ENCODE measurements at places on chromosomes 3 and 15.

DNA sequence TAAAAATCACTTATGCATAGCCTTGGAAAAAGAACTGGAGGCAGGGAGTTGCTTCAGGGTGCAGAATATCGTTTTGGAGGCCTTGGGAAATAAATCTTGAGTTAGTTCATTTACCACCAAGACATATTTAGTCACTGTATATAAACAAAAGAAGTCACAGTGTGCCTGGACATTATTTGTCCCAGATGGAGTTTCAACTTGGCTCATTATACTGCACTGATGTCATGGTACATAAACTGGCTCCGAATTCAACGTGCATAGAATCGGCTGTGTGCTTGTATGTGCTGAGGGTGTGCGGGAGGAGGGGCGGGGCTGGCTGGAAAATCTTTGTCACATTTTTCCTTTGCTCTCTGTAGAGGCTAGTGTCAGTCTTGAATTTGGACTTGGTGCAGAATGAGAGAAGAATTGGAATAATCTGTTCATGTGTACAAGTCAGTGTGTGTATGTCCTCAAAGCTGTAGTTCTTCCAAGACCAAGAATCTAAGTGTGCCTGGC, 86.6 kb downstream of the FNDC3B start:
- no peak for DNase-seq

DNA sequence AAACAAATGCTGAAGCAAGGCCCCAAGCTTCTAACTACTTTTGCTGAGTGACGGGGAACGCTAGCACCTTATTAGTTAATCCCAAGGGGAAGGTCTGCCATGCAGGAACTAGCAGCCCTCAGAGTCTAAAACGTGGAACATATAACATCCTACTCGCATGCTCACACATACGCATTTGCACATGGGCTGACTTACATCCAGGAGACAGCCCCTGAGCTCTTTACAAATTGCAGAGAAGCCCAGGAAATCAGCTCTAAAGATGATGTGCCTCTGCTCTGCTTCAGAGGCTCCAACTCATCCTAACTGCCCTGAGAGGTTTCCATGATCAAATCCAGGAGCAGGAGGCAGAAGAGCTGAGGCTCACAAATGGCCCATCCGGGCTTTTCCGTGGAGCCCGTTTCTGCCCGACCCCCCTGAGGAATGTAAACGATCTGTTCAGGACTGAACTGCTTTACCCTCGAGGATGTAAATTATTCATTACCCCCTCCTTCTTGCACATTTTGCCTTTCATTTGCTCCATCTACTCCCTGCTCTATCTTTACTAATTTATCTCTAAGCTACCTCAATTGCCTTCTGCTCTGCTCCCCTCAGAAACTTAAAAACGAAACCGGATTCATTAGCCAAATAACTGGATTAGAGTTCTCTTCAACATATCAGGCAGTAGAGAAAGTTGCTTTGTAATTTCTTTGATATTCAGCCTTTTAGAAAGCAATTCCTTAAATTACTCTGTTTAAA, 141.9 kb upstream of the CCDC54 start:
- no peak for DNase-seq

- DNase-seq, result no peak
Measured at GRCh38 chr3:127986803-127987202, 65.4 kb upstream of the SEC61A1 start.

DNA sequence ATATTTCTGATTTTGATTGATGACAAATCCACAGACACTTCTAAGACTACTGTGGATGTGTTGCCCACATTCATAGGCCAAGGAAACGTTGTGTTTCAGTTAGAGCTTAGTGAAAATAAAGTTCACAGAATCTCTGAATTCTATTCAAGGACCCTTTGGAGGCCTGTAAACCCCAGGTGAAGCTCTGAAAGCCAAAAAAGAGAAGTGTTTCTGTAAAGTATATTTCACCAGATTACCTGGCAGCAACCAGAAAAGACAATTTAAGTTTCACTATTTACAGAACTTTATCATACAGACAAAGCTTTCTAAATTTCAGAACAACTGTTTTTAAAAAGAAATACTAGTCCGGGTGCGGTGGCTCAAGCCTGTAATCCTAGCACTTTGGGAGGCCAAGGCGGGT, 2.6 kb downstream of the CLPX start:
- no peak for DNase-seq

DNA sequence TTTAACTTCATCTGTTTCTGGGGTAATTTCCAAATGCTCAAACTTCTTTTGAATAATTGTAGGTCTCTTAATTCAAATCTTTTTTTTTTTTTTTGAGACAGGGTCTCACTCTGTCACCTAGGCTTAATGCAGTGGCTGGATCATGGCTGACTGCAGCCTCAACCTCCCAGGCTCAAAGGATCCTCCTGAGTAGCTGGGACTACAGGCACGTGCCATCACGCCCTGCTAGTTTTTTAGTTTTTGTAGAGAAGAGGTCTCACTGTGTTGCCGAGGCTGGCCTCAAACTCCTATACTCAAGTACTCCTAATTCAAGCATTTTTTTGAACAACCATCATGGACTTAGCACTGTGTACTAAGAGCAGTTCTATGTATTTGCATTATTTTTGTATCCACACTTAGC, 3.8 kb upstream of the SIAH2 start:
- no peak for DNase-seq
